H1 (cell line): ENCODE measurements at places on chromosomes 16 and 17. TPM values are rescaled to one million over a fixed set of nuclear protein-coding genes. Genes with fewer than 3 reads are reported as not detected.

CCL16 gene
- total RNA-seq: not detected in 2 replicates

KRTAP4-5 gene
- not detected in 2 replicates for total RNA-seq

GPRC5C gene
- total RNA-seq: 17.1 and 18.3 TPM in 2 replicates

C16orf95 gene
- 5.4 and 6.0 TPM in 2 replicates for total RNA-seq

PROCA1 gene
- 17.8 and 21.2 TPM in 2 replicates for total RNA-seq

MEIOB gene
- total RNA-seq: 0.99 and 1.1 TPM in 2 replicates

TAOK1 gene
- total RNA-seq: 90.6 and 93.8 TPM in 2 replicates

KRTAP3-2 gene
- total RNA-seq: not detected in 2 replicates

NPIPB6 gene
- total RNA-seq: 1.9 TPM in 2 replicates

GRCh38 chr17:47324224-47325020 is 667 bp downstream of the EFCAB13 start:
- peak overlapping the region; percentile 37; the same call in 1 of the 2 replicates for H3K27ac ChIP-seq
- DNase-seq: no peak
- H3K36me3 ChIP-seq: no peaks in the 10 kb centered on the region
- H3K27me3 ChIP-seq: peaks cover 13% of the 10 kb centered on the region; the same call in 1 of the 2 replicates
- peak overlapping the region; percentile 69 for H3K4me3 ChIP-seq

DNA sequence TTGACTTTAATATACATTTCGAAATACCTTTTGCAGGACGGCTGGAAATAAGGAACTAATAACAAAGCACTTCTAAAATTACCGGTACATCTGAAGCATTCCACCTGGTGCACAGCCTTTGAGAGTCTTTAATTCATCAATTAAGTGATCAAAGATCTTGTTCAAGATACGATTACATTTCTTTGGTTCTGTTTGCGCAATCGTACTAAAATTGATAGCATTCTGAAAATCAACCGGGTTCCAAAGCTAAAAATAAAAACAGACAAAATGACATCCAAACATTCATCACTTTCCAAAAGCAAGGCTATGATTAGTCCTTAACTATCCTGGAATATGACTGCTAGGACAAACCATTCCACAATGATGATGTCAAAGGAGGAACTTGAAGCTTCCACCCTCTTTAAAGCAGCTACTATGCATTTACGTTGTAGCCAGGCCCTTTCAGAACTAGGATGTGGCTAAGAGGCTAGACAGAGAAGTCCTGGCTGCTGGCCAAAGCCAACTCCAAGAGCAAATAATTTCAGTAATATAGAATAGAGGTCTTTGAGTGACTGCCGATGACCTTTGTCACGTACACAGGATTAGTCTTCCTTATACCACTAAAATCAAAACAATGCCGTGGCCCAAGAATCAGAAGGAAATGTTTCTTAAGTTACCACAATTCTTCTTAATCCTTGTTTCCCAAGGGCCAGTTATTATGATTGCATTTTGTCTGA is 299.8 kb upstream of the PSMD7 start:
- H3K27ac ChIP-seq: no peak overlapping the region
- H3K4me1 ChIP-seq: no peaks in the 10 kb centered on the region
- no peak for DNase-seq
- no peaks in the 10 kb centered on the region for H3K27me3 ChIP-seq

- H3K27me3 ChIP-seq: no peaks in the 10 kb centered on the region
- H3K27ac ChIP-seq: no peak overlapping the region
- no peak overlapping the region for H3K4me3 ChIP-seq
- H3K4me1 ChIP-seq: no peaks in the 10 kb centered on the region
Observed at GRCh38 chr17:83109793-83110645, 30.6 kb downstream of the METRNL start.

GRCh38 chr16:67922740-67923139 is 8.9 kb downstream of the CTRL start:
- no peak overlapping the region for H3K27ac ChIP-seq
- H3K27me3 ChIP-seq: no peaks in the 10 kb centered on the region

DNA sequence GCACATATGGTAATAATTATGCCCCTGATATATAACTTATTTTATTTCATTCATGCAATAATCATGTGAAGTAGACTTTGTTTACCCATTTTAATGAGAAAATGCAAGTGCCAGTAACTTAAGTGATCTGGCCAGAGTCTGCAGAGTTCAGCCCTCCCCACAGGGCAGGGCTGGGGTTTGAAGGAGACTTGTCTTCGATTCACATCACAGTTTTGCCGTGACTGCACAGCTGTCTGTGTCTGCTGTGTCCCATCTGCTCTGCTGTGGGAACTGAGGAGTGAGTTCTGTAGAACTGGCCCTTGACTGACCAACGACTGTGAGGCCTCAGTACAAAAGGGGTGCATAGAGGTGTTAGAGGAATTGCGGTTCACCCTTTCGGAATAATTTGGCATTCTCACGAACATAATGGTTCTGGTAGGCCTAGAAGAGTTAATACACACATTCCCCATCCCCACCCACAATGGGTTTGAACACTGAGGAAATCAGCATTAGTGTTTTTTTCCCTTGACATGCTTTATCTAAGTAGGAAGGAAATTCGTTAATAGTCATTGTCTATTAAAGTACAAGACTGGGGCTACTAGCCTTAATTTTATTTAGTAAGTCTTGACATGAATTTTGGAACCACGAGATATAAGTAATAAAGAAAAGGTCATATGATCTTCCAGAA is 113.6 kb upstream of the MON1B start:
- no peak overlapping the region for H3K4me3 ChIP-seq
- DNase-seq: no peak
- no peaks in the 10 kb centered on the region for H3K27me3 ChIP-seq
- no peaks in the 10 kb centered on the region for H3K36me3 ChIP-seq
- no peaks in the 10 kb centered on the region for H3K4me1 ChIP-seq

DNA sequence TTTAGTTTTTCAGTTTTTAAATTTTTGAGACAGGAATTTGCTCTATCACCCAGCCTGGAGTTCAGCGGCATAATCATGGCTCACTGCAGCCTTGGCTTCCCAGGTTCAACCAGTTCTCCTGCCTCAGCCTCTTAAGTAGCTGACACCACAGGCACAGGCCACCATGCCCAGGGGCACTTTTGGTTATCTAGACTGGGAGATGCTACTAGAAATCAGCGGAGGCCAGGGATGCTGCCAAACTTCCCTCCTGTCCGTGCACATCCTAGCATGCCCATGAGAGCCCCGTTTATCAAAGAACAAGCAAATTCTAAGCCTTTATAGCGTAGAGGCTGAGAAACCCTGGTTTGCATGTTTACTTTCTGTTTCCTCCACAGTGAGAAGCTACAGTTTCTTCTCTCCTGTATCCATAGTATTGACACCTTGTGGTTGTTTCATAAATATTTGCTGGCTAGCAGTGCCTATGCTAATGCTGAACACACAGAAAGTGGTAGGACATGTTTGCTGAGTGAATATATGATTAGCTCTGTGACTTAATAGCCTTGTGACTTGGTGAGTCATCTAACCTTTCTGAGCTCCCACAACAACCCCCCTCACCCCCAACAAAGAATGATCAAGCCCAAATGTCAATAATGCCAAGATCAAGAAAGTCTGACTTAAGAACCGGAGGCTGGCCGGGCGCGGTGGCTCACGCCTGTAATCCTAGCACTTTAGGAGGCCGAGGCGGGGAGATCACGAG is 39.2 kb upstream of the MAF start:
- H3K27ac ChIP-seq: no peak overlapping the region
- no peaks in the 10 kb centered on the region for H3K4me1 ChIP-seq
- no peaks in the 10 kb centered on the region for H3K27me3 ChIP-seq
- no peak overlapping the region for H3K4me3 ChIP-seq
- H3K36me3 ChIP-seq: no peaks in the 10 kb centered on the region
- no peak for DNase-seq

DNA sequence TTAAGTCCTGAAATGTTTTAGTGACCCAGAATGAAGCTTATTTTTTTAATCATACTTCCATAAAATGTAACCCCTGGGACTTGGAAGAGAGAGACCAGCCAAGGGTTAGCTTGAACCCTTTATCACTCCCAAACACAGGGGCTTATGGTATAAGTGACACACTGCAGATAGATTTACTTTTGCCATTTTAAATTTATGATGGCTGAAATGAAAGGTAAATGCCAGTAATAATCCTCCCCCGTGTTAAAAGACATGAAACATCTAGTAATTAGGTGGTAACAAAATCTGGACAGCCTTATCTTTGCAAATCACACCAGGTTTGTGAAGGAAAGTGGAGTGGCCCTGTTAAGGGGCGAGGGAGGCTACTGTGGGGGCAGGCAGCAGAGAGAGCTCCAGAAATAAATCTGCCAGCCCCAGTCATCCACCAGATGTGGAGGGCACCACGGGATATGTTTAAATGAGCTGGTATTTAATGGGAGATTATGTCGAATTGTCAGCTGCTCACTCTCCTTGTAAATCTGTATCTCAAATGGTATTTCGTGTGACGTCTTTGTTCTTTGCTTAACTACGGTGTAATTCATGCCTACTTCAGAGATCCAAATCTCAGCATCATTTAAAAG is 326.5 kb downstream of the WWOX start:
- DNase-seq: no peak
- no peak overlapping the region for H3K27ac ChIP-seq
- H3K36me3 ChIP-seq: no peaks in the 10 kb centered on the region
- H3K4me3 ChIP-seq: no peak overlapping the region
- H3K4me1 ChIP-seq: no peaks in the 10 kb centered on the region
- H3K27me3 ChIP-seq: no peaks in the 10 kb centered on the region

DNA sequence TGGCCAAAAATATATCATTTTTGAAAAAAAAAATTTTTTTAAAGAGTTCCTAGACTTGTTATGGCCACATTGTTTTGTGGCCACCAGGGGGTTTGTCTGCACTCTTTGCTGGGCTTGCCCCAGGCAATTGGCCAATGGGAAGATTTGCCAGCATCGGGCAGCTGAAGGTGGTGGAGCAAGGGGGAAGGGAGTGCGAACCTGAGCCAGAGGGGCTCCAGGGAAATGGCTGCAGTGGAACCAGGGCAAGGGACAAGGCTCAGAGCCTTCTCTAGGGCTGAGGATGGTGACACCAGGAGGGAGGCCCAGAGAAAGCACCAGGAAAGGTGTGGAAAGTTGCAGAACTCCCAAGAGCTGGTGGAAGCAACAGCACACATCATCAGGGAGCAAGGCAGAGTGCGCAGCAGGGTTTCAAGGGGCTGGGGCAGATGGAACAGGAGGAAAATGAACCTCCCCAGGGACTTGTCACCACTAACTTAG is 15.5 kb upstream of the CMIP start:
- no peak overlapping the region for H3K27ac ChIP-seq
- H3K4me1 ChIP-seq: no peaks in the 10 kb centered on the region
- DNase-seq: no peak
- H3K4me3 ChIP-seq: no peak overlapping the region

- no peak overlapping the region for H3K27ac ChIP-seq
- H3K27me3 ChIP-seq: no peaks in the 10 kb centered on the region
- no peak overlapping the region for H3K4me3 ChIP-seq
Observed at GRCh38 chr16:52528393-52529065, 18.4 kb downstream of the TOX3 start.

DNA sequence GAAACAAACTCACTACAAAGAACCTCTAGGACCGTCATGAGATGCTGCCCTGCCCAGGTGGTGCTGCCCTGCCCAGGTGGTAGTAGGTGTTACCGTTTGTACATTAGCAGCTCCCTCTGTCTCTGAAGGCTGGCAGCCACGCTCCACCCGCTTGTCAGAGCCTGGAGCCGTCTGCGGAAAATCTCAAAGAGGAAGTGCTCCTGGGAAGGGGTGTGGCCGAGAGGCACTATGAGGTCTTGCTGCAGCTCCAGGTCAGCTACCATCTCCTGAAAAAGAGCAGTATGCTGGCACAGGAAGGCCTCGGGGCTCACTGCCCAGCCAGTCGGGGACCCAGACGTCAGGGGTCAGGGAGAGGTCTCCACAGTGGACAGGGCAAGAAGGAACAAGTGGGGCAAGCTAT is 28.3 kb downstream of the ZNF276 start:
- no peaks in the 10 kb centered on the region for H3K4me1 ChIP-seq
- DNase-seq: no peak
- H3K27ac ChIP-seq: no peak overlapping the region
- H3K27me3 ChIP-seq: no peaks in the 10 kb centered on the region
- H3K36me3 ChIP-seq: peaks cover 50% of the 10 kb centered on the region

- no peaks in the 10 kb centered on the region for H3K36me3 ChIP-seq
- no peaks in the 10 kb centered on the region for H3K27me3 ChIP-seq
- no peaks in the 10 kb centered on the region; the same call in 1 of the 2 replicates for H3K4me1 ChIP-seq
- no peak for DNase-seq
- no peak overlapping the region for H3K4me3 ChIP-seq
- no peak overlapping the region for H3K27ac ChIP-seq
Observed at GRCh38 chr16:85017151-85017550, 5.8 kb upstream of the ZDHHC7 start.

GRCh38 chr16:52265446-52265861 is 281.5 kb downstream of the TOX3 start:
- H3K4me3 ChIP-seq: no peak overlapping the region
- H3K27me3 ChIP-seq: no peaks in the 10 kb centered on the region
- no peaks in the 10 kb centered on the region for H3K36me3 ChIP-seq
- H3K4me1 ChIP-seq: peaks cover 20% of the 10 kb centered on the region
- no peak overlapping the region for H3K27ac ChIP-seq

DNA sequence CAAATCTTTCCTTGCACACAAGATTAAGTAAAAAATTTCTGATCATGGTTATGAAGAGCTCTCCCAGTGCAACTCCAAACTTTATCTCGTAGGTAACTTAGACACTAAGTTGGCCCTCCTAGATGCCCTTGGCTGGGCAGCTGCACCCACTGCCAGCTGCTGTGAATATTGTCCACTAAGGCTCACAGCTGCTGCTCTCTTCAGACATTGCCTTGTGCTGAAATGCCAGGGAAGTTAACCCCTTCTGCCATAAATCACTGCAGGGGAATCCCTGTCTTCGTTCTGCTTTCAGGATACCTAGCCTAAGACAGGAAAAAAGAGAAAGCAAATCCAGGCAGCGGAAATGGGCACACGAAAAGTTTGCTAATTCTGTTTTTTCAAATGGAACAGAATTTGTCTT is 106.4 kb downstream of the IRX5 start:
- no peaks in the 10 kb centered on the region for H3K27me3 ChIP-seq
- no peak overlapping the region for H3K4me3 ChIP-seq
- no peaks in the 10 kb centered on the region for H3K36me3 ChIP-seq
- no peak for DNase-seq
- no peak overlapping the region for H3K27ac ChIP-seq

- no peak for DNase-seq
- no peaks in the 10 kb centered on the region for H3K4me1 ChIP-seq
- H3K36me3 ChIP-seq: no peaks in the 10 kb centered on the region
- no peak overlapping the region for H3K27ac ChIP-seq
- H3K27me3 ChIP-seq: no peaks in the 10 kb centered on the region
Observed at GRCh38 chr16:80208015-80208414, 332.8 kb upstream of the DYNLRB2 start.

GRCh38 chr16:8639694-8640093 is 18.2 kb downstream of the METTL22 start:
- no peak for DNase-seq
- H3K27me3 ChIP-seq: no peaks in the 10 kb centered on the region
- H3K4me1 ChIP-seq: no peaks in the 10 kb centered on the region
- H3K27ac ChIP-seq: no peak overlapping the region

DNA sequence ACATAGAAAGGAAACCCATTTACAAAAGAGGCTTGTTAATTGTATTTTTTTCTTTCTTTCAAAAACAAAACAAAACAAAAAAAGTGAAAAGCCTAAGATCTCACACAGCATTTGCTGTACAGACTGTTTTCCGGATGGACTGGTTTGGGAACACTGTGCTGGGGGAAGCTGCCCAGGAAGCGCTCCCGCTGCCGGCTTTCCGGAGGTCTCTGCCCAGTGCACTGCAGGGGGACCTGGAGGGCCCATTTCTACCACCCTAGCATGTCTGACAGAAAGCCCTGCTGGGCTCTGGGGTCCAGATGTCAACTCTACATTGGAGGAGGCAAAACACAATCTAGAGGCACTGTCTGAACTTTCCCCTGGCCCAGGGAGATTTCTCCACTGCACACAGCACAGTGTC is 26.3 kb upstream of the CLEC18B start:
- no peak overlapping the region for H3K4me3 ChIP-seq
- H3K27ac ChIP-seq: no peak overlapping the region
- no peak for DNase-seq
- no peaks in the 10 kb centered on the region for H3K27me3 ChIP-seq
- H3K36me3 ChIP-seq: peaks cover 18% of the 10 kb centered on the region
- no peaks in the 10 kb centered on the region for H3K4me1 ChIP-seq
